ENCODE measurements at places on chromosomes 1 and 21. TPM values are rescaled to one million over a fixed set of nuclear protein-coding genes. Genes with fewer than 3 reads are reported as not detected.
A peak's percentile ranks its signal among the peaks of the same experiment; 100 is the strongest.

NTNG1 gene
- total RNA-seq: 2.3 TPM

GRCh38 chr1:171142416-171143385 lies 42.4 kb upstream of the FMO2 start:
- DNase-seq: no peak

- DNase-seq: no peak
Observed at GRCh38 chr1:59892841-59893811, 33.4 kb downstream of the CYP2J2 start.

GRCh38 chr1:94648225-94649007 lies 106.9 kb upstream of the F3 start:
- DNase-seq: no peak

GRCh38 chr21:42652527-42653230 lies 742 bp upstream of the PDE9A start:
- DNase-seq: peak; percentile 66

- DNase-seq: no peak
Observed at GRCh38 chr1:156517748-156518147, 17.2 kb upstream of the MEF2D start.

GRCh38 chr21:33238565-33239255 lies 9.0 kb downstream of the IFNAR2 start:
- no peak for DNase-seq

GRCh38 chr1:214380396-214380795 lies 99.4 kb downstream of the SMYD2 start:
- no peak for DNase-seq

ZNF648 gene
- 0.27 TPM for total RNA-seq

- DNase-seq: peak; percentile 11
Observed at GRCh38 chr1:228022571-228023293, 15.9 kb downstream of the WNT3A start.

SOX13 gene
- total RNA-seq: 139 TPM

TEX38 gene
- total RNA-seq: 0.21 TPM

- no peak for DNase-seq
Observed at GRCh38 chr1:96509951-96510350, 211.6 kb upstream of the PTBP2 start.

DNA sequence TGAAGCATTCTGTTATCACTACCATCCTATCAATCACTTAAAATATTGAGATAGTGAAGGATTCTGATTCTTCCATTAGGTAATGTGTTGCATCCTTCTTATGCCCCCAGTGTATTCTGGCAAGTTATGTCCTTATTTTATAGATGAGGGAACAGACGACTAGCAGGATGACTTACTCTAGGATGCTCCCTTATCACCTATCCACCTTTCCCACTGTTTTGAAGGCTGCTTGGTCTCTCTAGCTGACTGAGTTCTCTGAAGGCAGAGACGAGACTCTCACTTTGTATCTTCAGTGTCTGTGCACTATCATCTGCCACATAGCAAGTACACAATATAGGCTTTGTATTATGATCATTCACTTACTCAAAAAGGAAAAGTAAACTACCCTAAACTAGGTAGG lies 4.0 kb downstream of the GLUL start:
- no peak for DNase-seq

GRCh38 chr1:204663644-204664383 lies 21.7 kb downstream of the LRRN2 start:
- no peak for DNase-seq

GRCh38 chr1:66372522-66373101 lies 161.3 kb upstream of the SGIP1 start:
- no peak for DNase-seq

GBP3 gene
- 0.18 TPM for total RNA-seq

OR2M3 gene
- total RNA-seq: not detected

TRIM17 gene
- total RNA-seq: 2.7 TPM

DNA sequence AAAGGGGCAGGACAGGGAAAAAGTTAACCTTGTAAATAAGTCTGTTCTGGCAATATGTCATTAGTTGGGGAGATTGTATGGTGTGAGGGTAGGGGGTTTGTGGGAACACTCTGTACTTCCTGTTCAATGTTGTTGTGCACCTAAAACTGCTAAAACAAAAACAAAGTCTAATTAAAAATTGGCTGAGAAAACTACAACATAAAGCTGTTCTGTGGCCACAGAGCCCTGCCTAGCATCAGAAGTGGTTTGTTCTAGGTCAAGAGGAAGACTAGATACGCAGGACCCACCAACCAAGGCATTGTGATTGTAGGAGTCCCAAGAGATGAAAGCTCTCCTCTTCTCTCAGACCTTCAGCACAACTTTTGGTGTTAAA lies 81.0 kb upstream of the LRRC8D start:
- no peak for DNase-seq

DNA sequence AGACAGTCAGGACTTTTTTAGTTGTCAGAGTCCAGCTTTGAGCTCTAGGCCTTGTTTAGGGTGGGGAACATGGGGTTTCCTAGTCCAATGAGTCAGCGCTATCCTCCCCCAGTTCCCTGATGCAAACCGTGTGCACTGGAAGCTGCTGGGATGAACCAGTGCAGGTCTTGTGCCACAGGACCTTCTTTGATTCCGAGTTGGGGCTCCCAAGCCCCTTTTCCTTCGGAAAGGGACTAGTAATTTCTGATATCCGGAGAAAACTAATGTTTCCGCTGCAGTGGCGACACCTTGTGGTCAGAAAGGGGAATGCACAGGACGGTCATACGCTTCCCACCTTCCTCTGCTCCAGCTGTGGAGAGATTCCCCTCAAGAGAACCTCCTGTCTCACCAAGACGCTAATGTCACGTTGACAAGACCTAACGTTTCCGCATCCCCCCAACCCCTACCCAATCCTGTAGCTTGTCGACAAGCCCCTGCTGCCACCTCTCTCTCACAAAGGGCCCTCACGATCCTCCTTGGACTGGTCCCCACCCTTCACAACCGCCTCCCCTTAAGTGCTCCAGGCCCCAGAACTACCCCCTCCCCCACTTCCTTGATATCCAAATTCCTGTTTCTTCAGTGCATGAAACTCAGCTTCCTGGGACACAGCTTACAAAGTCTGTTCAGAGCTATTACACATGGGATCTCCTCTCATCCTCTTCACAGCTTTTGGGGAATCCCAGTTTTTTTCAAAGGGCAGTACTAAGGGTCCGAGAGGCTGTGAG lies 30.9 kb downstream of the GPA33 start:
- peak; percentile 88 for DNase-seq

DNA sequence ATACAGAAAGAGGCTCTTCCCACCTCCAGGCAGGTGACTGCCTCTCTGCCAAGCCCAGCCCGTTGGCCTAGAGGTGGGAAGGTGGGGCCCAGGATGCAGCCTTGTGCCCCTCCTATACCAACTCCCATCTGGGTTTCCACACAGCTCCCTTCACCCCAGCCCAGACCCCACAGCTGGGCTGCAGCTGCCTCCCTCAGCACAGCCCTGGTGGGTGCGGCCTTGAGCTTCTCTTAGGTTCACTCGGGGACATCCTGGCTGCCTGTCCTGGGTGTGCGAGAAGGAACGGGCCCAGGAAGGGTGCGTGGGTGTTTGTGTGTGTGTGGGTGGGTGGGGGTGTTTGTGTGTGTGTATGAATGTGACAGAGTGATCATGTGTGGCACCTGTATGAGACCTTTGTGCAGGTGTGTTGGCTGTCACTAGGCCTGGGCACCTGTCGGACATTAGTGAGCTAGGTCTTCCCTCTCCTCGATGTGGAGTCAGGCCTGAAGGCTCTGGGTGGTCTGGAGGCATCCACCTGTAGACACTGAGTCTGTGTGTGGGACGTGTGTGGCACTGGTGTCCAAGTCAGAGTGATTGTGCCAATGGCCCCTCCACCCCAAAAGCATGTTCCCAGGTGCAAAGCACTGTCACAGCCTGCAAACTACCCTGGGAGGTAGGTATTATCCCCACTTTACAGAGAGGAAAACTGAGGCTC lies 30.7 kb downstream of the FOXO6 start:
- DNase-seq: no peak

C1orf87 gene
- total RNA-seq: 0.16 TPM

SYT6 gene
- 55.9 TPM for total RNA-seq

DNA sequence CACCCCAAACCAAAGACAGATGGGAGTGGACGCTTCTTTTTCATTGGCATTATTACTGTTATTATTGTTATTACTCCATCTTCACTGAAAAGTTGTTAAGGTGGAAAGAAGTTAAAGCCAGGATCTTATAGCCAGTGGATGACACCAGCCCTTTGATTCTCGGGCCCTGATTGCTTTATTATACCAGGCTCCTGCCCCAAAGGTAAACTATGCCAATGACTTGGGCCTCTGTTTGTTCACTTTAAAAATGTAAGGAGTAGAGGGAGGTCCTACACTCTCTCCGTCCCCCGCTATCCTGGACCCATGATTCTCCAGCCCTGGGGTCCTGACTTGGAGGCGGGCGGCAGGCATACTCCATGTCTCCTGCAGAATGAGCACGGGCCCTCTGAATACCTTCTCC lies 106.8 kb downstream of the TOMM20 start:
- no peak for DNase-seq

SPATA21 gene
- total RNA-seq: 0.07 TPM

DNA sequence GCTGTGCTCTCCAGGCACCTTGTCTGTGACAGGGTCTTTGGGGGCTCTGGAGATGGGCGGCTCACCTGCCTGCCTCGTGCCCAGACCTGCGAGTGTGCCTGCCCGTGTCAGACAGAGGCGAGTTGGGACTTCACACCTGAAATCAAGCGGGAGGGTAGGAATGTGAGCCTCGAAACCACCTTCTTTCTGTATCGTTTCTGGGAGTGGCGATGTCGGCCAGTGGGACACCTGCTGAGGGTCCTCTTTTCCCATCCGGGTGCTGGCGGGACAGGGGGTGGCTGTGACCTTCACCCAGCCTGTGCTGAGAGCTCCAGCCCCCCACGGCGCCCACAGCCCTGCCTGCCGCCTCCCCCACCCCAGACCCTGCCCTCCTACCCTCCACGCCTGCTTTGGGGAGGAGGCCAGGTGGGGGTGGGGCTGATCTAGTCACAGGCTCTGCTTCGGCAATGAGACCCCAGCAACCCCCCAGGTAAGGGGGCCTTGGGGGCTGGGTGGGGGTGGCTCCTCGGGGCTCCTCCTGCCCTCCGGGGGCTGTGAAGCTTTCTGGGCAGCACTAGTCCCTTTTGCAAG lies 15.6 kb upstream of the FAAP20 start:
- no peak for DNase-seq

OR2M7 gene
- not detected for total RNA-seq

- no peak for DNase-seq
Observed at GRCh38 chr1:94552071-94552586, 10.6 kb upstream of the F3 start.

DNA sequence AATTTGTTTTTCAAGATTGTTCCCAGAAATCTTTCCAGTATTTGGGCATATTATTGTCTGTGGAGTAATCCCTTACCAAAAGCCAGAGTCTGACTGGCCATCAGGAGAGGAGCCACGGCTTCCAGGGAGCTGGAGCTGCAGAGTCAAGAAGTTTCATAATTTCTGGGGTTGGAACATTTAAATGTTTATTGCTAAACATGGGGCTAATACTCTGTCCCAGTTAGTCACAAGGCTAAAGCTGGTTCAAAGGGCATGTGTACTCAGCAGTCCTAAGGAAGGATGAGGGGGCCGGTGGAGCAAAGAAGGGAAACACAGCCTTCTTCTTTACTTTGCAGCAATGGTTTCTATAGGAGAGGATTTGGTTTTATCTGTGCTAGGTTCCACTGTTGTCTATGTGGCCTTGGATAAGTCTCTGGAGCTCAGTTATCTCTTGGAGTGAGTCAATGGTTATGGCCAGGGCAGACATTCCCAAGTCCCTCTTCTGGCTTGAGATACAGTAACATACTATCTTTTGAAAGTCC lies 9.5 kb downstream of the DENND2D start:
- DNase-seq: no peak

DNA sequence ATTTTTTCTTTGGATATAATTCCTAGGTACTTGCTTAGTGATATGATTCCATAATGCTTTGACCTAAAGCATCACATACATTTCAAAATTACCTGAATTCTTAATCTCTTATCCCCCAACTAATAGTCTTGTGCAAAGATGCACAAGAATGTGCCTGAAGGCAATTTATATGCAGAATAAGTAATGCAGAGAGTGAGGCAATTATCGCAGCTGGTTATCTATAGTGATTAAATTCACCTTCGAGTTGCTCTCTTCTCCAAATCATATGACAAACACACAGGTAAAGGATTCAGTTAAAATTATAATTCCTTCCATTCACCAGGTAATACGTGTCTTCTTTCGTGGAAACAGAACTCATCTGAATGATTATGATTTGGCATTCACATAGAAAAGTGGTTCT lies 717.3 kb downstream of the MRPL39 start:
- DNase-seq: no peak

GRCh38 chr1:44270686-44271628 lies 57.7 kb downstream of the DMAP1 start:
- DNase-seq: no peak

OVAAL gene
- not detected for total RNA-seq

DNA sequence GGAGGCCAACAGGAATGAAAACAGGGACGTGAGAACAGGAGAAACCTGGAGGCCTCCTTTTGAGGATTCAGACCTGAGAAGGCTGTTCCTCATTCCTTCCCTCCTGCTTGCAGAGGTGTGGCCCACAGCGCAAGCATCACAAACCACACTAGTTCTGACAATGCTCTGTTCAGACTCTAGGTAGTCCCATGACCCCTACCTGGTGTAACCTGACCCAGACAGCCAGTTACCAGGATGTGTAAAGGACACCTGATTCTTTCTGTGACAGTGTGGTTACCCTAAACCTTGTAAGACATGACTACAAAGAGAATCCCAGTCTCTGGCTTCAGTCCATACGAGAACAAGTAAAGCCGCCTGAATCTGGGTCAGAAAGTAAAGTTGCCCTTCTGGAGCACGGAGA lies 3.2 kb downstream of the MECR start:
- no peak for DNase-seq

CYP4A11 gene
- total RNA-seq: 0.53 TPM

TMIGD3 gene
- not detected for total RNA-seq

VSIG8 gene
- total RNA-seq: not detected

F11R gene
- total RNA-seq: 203 TPM

DNA sequence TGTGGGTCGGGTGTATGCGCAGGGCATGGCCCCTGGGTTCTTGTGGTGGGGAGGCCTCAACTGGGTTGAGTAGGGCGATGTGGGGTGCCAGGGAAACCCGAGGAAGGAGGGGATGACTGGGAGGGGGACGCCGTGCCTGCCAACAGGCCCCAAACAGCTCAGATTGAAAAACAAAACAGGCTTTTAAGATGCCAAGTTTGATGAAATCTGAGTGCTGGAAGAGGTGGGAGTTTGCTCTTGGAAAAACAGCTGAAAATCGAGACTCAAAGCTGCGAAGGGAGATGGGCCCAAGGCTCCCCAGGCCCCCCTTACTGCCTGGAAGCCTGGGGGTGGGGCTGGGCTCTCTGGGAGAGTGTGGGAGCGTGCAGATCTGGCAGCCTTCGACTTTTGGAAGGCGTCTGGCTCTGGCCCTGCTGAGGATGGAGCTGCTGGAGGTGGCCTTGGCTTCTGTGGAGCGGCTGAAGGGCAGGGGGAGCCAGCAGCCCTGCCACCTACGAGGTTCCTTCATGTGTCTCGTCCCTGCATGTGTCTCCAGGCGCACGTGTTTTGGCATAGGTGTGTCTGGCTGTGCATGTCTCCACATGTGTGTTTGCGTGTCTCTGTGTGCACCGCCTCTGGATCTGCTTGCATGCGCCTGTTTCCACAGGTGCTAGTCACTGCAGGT lies 33.3 kb downstream of the PTPRF start:
- DNase-seq: no peak

FCRLB gene
- total RNA-seq: 0.50 TPM

KRTAP26-1 gene
- not detected for total RNA-seq
